Fibroblast of lung (primary cell): ENCODE measurements at places on chromosomes 5 and 9. TPM values are rescaled to one million over a fixed set of nuclear protein-coding genes. Genes with fewer than 3 reads are reported as not detected.

GRCh38 chr5:83085106-83085505 is 7.8 kb downstream of the XRCC4 start:
- no peak for DNase-seq

DNA sequence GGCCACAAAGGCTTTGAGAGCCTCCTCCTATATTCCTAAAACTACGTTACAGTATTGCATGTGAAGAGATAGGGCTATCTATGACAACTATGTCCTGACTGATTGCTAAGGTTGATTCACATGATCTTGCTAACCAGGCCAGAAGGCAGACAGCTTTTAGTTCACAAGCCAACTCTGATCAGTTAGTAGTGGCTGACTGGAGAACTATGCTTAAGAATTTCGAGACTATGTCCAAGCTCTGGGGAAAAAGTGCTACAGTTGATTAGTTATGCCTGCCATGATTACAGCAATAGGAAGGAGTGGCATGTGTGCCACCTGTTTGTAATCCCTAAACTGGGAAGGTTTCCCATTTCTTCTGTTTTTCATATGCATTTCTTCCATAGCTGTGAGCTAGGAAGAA is 223.4 kb downstream of the DOCK8 start:
- DNase-seq, result peak; percentile 68

DNA sequence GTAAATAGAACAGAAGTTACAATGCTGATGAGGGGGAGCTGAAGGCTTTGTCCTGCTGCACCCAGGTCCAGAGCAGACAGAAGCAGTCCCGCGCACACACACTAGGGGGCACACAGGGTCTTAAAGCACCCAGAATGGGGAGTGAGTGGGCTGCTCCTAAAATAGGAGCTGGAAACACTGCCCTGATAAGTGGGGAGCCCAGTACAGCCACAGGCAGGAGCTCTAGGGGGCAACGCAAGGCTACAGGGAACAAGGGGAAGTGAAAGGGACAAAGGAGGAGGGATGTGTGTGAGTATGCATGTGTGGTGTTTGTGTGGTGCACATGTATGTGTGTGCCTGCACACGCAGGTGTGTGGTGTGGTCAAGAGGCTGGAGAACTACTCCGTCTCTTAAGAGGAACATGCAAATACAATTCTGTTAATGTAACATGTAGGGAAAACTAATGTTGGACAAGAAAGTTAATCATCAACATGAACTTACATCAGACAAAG is 191.5 kb downstream of the ROR2 start:
- peak; percentile 72 for DNase-seq

GRCh38 chr5:132947671-132948070 is 15.8 kb downstream of the AFF4 start:
- peak; percentile 56 for DNase-seq

GRCh38 chr9:109467936-109468335 is 30.2 kb downstream of the PTPN3 start:
- DNase-seq, result no peak

DNA sequence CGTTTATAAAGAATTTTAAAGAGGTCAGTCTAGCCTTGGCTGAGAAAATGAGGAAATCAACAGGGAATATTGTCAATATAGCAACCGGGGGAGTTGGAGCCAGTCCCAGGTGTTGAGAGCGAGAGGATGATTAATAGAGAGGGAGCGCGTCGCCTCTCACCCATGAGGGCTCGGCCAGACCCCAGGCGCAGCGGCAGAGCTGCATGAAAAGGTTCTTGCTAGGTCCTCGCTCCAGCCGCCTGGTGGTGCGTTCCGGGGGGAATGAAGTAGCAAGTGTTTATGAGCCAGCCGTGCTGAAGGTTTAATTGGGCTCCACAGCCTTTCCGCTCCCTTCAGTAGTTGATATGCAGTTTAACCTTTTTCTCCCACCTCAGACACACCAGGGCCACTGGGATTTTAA is 167.3 kb upstream of the IRX1 start:
- DNase-seq, result no peak

The ERCC6L2 gene
- 103 and 117 TPM in 2 replicates for total RNA-seq

The KCNIP1 gene
- not detected in 2 replicates for total RNA-seq
